ENCODE measurements at places on chromosomes 3 and 15. TPM values are rescaled to one million over a fixed set of nuclear protein-coding genes. Genes with fewer than 3 reads are reported as not detected.

DNA sequence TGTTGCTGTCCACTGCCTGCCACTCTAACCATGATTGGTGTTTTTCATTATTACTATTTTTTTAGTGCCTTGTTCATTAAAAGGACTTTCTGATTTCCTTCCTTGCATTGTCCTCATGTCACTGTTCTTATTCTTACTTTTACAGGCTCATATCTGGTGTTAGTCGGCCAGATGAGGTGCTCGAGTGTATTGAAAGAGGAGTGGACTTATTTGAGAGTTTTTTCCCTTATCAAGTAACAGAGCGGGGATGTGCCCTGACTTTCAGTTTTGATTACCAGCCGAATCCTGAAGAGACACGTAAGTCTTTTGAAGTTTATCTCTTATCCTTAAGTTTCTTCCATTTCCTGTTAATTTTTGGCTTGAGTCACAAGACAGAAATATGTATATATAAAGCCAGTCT is 23.2 kb downstream of the QTRT2 start:
- DNase-seq: no peak

- no peak for DNase-seq
Observed at GRCh38 chr3:123951522-123952447, 9.2 kb downstream of the CCDC14 start.

DNA sequence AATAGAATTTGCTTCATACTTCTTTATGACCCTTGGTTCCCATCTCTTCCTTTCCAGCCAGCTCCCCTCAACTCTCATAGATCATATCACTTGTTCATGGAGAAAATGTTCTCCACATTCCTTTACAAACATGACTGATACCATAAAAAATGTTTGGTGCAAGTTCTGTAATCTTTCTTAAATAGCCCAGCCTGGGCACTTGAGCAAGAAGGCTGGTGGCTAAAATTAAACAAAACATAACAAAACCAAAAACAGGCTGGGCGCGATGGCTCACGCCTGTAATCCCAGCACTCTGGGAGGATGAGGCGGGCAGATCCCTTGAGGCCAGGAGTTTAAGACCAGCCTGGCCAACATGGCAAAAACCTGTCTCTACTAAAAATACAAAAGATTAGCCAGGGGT is 8.9 kb upstream of the POLR2M start:
- no peak for DNase-seq

- DNase-seq: peak; percentile 44
Observed at GRCh38 chr3:37892927-37893600, 31.4 kb downstream of the CTDSPL start.

CRBN gene
- polyA plus RNA-seq: 54.2 TPM

LIPC gene
- polyA plus RNA-seq: 0.30 TPM

Data from spinal cord (tissue), 10 donors.